Naive thymus-derived CD4-positive, alpha-beta T cell (primary cell): ENCODE measurements at places on chromosomes 1 and 21. TPM values are rescaled to one million over a fixed set of nuclear protein-coding genes. Genes with fewer than 3 reads are reported as not detected.
A peak's percentile ranks its signal among the peaks of the same experiment; 100 is the strongest.

DNA sequence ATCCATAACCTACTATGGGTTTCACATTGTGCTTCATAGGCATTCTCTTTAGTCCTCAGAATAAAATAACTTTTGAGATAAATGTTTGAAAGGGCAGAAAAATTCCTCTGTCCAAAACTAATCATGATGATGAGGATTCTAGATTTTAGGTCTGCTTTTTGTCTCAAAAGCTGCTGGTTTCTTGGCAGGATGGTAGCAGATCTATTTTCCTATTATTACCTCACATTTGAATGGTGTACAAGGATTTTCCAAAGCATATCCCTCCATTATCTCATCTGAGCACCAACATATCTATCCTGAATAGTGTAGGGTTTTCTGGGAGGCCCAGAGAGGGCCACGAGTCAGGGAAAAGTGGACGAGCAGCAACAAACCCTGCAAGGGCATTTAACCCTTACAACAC, 201.9 kb downstream of the PLPP3 start:
- no peak for DNase-seq
- no peaks in the 10 kb centered on the region for H3K27me3 ChIP-seq
- H3K4me3 ChIP-seq: no peak overlapping the region

GRCh38 chr1:51280321-51280978, 44.4 kb downstream of the RNF11 start:
- DNase-seq: no peak
- H3K27ac ChIP-seq: no peak overlapping the region
- no peaks in the 10 kb centered on the region for H3K27me3 ChIP-seq
- peaks cover 4% of the 10 kb centered on the region for H3K36me3 ChIP-seq

Gene KLHDC9
- 1.1 TPM for total RNA-seq

- no peak overlapping the region for H3K27ac ChIP-seq
- H3K27me3 ChIP-seq: no peaks in the 10 kb centered on the region
- peak; percentile 49 for DNase-seq
- H3K36me3 ChIP-seq: no peaks in the 10 kb centered on the region
These were observed 17.0 kb downstream of the DHRS3 start for GRCh38 chr1:12600880-12601633.

Gene UBE2J2
- 63.1 TPM for total RNA-seq

- no peak for DNase-seq
- H3K27me3 ChIP-seq: no peaks in the 10 kb centered on the region
- no peaks in the 10 kb centered on the region for H3K36me3 ChIP-seq
These were observed 173.7 kb upstream of the CAMK1G start for GRCh38 chr1:209409780-209410179.

DNA sequence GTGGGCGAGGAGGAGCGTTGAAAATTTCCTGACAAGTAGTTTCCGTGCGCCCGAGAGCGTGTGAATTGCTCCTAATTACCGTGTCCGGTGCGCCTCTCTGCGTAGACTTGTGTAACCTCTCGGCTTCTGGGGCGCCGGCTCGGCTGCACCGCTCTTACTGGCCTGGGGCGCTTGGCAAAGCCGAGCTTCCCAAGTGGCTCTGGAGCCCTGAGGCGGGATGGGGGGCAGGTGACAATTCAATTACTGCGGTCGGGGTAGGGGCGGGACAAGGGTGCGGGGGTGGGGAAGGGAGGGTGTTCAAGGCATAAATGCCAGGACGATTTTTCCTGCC, 392 bp upstream of the DMRTA2 start:
- peaks cover 25% of the 10 kb centered on the region for H3K27me3 ChIP-seq
- H3K4me3 ChIP-seq: no peak overlapping the region
- H3K27ac ChIP-seq: no peak overlapping the region
- no peaks in the 10 kb centered on the region for H3K36me3 ChIP-seq

DNA sequence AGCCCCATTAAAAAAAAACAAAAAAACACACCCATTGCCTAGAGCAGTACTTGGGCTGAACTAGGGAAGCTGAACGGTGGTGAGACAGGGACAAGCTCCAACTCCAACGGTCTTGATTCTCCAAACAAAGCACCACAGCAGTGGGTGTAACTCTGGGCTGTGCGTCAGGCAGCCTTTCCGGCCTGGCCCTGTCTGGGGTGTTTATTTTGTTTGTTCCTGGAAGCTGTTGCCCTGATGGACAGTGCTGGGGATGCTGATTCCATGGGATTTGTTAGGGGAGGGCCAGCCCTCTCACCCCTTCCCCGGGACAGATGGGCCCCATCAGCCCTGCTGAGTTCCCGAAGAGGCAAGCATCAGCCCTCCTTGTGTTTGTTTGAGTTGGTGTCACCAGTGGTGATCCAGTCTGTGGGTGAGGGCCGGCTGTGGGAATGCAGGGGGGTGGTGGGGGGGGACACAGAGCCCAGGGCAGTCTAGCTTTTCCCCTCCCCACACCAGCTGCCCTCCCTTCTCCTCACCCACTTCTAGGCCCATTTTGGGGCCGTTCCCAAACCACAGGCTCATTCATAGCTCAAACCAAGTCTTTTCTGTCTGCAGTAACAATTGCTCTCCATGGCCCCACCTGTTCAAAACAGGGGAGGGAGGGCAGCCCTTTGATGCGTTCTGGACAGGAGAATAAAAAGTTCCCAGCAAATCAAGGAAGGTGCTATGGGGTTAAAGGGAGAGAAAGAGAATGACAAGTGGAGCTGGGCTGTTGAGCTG, 4.5 kb downstream of the WNT2B start:
- no peaks in the 10 kb centered on the region for H3K36me3 ChIP-seq
- no peak overlapping the region for H3K27ac ChIP-seq

Gene NKAIN1
- not detected for total RNA-seq

- H3K27ac ChIP-seq: peak overlapping the region; percentile 59
- H3K4me1 ChIP-seq: peaks cover 13% of the 10 kb centered on the region
- H3K36me3 ChIP-seq: peaks cover 24% of the 10 kb centered on the region
- peak overlapping the region; percentile 61 for H3K4me3 ChIP-seq
These were observed 43.2 kb downstream of the LRRC71 start for GRCh38 chr1:156963621-156964020.

DNA sequence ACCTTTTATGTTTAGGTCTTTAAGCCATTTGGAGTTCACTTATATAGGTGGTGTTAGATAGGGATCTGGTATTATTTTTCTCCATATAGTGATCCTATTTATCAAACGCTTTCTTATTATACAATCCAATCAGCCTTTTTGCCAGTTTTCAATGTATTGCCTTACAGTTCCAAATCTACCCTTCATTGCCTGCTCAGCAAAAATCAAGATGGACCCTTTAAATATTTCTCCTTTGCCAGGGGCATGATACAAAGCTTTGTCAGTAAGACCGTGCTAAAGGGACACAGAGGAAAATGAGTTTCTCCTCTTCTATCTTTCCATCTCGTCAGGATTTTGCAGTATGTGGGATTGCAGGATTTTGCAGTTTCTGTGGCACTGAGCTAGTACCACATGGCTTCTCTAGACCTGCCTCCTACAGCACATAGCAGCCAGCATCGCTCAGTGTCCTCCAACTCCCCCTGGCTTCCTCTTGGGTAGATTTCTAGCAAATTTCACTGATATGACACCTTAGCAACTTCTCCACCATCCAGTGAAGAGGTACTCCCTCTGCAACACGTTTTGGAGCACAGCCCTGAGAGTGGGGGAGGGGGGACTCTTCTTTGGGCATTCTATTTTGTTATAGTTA, 22.5 kb upstream of the CAP1 start:
- no peak overlapping the region for H3K4me3 ChIP-seq
- H3K27ac ChIP-seq: no peak overlapping the region
- DNase-seq: no peak

DNA sequence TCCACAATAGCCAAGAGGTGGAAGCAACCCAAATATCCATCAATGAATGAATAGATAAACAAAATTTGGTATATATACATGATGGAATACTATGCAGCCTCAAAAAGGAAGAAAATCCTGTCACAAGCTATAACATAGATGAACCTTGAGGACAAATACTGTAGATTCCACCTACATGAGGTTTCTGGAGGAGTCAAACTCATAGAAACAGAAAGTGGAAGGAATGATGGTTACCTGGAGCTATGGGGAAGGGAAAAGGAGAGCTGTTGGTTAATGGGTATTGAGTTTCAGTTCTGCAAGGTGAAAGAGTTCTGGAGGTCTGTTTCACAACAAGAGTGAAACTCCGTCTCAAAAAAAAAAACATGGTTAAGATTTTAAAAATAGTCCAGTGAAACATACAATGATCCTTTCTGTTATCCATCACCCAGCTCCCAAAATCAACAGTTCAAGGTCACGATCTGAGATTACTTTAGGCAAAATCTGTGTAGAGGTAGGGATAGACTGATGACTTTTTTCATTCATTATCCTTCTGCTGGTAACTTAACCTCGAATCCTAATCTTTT, 80.8 kb upstream of the HNRNPU start:
- H3K27ac ChIP-seq: no peak overlapping the region
- no peaks in the 10 kb centered on the region for H3K36me3 ChIP-seq
- H3K4me1 ChIP-seq: no peaks in the 10 kb centered on the region
- no peak overlapping the region for H3K4me3 ChIP-seq

DNA sequence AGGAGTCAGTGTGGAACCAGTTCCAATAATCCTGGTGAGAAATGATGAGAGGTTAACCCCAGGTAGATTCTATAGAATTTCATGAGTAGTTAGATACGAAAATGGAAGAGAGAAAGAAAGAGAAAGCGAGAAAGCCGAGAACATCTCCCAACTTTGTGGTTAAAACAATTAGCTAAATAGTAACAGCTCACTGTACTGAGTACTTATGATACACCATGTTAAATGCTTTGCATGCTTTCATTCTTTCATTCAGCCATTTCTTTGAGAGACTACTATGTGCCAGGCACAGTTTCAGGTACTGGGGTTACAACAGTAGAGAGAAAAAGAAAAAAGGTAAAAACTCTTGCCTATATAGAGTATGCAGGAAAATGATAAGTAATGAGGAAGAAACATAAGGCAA, 109.7 kb upstream of the SYT6 start:
- no peaks in the 10 kb centered on the region for H3K4me1 ChIP-seq
- no peak overlapping the region for H3K27ac ChIP-seq
- DNase-seq: no peak
- no peak overlapping the region for H3K4me3 ChIP-seq
- H3K27me3 ChIP-seq: no peaks in the 10 kb centered on the region

Gene GREM2
- 0.75 TPM for total RNA-seq

DNA sequence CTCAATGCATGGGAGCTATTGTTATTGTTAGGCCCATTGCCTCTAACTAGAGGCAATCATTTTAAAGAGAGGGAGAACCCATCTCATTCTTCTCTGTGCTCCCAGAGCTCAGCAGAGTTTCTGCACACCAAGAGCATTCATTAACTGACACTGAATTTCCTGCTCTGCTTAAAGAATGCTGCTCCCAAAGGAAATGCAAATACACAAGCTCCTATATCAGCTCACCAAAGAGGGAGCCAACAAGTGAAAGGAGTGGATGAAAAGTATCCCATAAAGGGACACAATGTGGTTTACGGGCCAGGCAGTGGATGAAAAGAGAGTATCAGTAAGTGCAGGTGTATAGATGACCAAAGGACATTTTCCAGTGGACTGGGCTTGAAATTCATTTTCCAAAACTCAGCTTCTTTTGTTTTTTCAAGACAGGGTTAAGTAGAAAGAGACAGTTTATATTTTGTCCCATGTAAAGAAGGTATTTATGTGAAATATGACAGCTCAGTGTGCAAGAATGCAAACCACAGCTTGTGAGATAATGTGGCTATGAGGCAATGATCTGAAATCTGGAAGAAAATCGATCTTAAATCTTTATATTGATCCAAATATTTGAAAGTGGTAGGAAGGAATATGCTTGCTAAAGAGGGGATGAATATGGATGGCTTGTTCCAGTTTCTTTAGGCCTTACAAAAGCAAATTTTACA, 207.7 kb upstream of the CAMK1G start:
- DNase-seq: no peak
- H3K36me3 ChIP-seq: no peaks in the 10 kb centered on the region
- no peaks in the 10 kb centered on the region for H3K27me3 ChIP-seq
- H3K4me1 ChIP-seq: no peaks in the 10 kb centered on the region
- H3K4me3 ChIP-seq: no peak overlapping the region
- no peak overlapping the region for H3K27ac ChIP-seq

Gene TCEA3
- total RNA-seq: 20.8 TPM

GRCh38 chr1:16882986-16883385, 12.8 kb upstream of the RNU1-2 start:
- no peaks in the 10 kb centered on the region for H3K4me1 ChIP-seq
- peaks cover 4% of the 10 kb centered on the region for H3K27me3 ChIP-seq
- no peaks in the 10 kb centered on the region for H3K36me3 ChIP-seq
- no peak overlapping the region for H3K27ac ChIP-seq
- DNase-seq: no peak
- no peak overlapping the region for H3K4me3 ChIP-seq

Gene KRTAP19-1
- total RNA-seq: not detected

DNA sequence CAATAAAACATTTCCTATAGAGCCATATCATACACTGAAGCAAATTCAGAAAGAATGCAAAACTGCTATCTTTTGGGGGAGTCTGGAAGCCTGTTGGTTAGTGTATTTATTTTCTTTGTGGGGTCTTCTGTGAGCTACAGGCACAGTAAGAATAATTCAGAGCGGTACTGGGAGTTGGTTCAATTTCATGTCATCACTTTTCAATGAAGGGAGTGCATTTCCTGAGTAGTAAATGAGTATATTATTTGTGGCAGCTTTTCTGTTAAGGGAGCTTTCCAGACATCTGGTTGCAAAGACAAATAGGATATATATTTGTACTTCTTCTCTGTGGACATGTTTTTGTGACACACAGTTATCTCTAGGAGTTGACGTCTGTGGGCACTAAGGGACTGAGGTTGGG, 130.6 kb downstream of the HUNK start:
- no peak overlapping the region for H3K4me3 ChIP-seq
- no peaks in the 10 kb centered on the region for H3K4me1 ChIP-seq
- H3K27me3 ChIP-seq: no peaks in the 10 kb centered on the region
- DNase-seq: no peak
- H3K27ac ChIP-seq: no peak overlapping the region
- no peaks in the 10 kb centered on the region for H3K36me3 ChIP-seq

DNA sequence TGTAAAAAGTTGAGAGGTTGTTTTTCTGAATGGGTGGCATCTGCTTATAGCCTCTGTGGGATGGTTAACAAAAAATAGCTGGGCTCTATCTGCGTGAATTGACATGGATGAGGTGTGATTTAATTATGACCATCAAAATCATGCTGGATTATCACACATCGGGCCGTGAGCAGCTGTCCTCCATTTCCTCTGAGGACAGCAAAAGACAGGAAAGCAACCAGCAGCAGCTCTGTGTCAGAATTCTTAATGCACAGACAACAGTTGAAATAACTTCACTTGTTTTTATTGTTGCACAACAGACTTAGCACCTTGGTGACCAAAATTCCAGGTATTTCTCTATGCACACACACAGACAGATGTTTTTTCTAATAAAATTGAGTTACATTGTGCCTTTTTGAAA, 54.5 kb upstream of the LAPTM5 start:
- no peaks in the 10 kb centered on the region for H3K27me3 ChIP-seq
- no peaks in the 10 kb centered on the region for H3K36me3 ChIP-seq
- no peak overlapping the region for H3K27ac ChIP-seq
- no peak overlapping the region for H3K4me3 ChIP-seq
- DNase-seq: no peak
- H3K4me1 ChIP-seq: no peaks in the 10 kb centered on the region

- no peak for DNase-seq
- no peaks in the 10 kb centered on the region for H3K36me3 ChIP-seq
- peak overlapping the region; percentile 44 for H3K27ac ChIP-seq
- no peaks in the 10 kb centered on the region for H3K27me3 ChIP-seq
- H3K4me3 ChIP-seq: no peak overlapping the region
- H3K4me1 ChIP-seq: peaks cover 38% of the 10 kb centered on the region
These were observed 13.4 kb downstream of the KIF21B start for GRCh38 chr1:201009962-201010645.

GRCh38 chr1:185110145-185110544, 46.6 kb downstream of the TRMT1L start:
- H3K27me3 ChIP-seq: no peaks in the 10 kb centered on the region
- H3K4me3 ChIP-seq: no peak overlapping the region
- no peak for DNase-seq
- no peak overlapping the region for H3K27ac ChIP-seq
- H3K36me3 ChIP-seq: no peaks in the 10 kb centered on the region
